Hepatocyte (in vitro differentiated cells): ENCODE measurements at places on chromosomes 6 and 20. TPM values are rescaled to one million over a fixed set of nuclear protein-coding genes. Genes with fewer than 3 reads are reported as not detected.
A peak's percentile ranks its signal among the peaks of the same experiment; 100 is the strongest.

- DNase-seq: no peak
- H3K4me3 ChIP-seq: no peak overlapping the region
- H3K36me3 ChIP-seq: no peaks in the 10 kb centered on the region
- no peak overlapping the region for H3K27ac ChIP-seq
Observed at GRCh38 chr6:3956054-3956453, 106.9 kb downstream of the FAM50B start.

DNA sequence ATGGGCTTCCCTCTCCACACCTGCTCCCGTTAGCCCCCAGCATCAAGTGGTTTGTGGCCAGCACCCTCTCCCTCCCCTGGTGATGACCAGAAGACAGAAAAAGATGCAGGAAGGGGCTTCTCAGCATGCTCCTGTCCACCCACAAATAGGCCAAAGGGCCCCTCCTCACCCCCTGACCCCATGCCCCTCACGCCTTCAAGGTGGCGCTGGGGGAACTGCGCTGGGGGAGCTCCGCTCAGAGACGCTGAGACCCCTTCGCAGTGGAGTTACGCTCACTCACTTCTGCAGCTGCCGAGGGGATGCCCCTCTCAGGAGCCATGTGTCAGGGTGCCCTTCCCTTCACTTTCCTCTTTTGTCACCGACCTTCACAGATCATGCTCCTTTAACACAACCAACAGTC lies 92.0 kb downstream of the PSMB1 start:
- H3K4me1 ChIP-seq: no peaks in the 10 kb centered on the region
- H3K4me3 ChIP-seq: no peak overlapping the region
- no peaks in the 10 kb centered on the region for H3K36me3 ChIP-seq
- DNase-seq: no peak
- H3K27ac ChIP-seq: no peak overlapping the region
- peaks cover 7% of the 10 kb centered on the region for H3K27me3 ChIP-seq

MYMX gene
- polyA plus RNA-seq: 2.0 TPM in 1 of 2 replicates, not detected in the other

DNA sequence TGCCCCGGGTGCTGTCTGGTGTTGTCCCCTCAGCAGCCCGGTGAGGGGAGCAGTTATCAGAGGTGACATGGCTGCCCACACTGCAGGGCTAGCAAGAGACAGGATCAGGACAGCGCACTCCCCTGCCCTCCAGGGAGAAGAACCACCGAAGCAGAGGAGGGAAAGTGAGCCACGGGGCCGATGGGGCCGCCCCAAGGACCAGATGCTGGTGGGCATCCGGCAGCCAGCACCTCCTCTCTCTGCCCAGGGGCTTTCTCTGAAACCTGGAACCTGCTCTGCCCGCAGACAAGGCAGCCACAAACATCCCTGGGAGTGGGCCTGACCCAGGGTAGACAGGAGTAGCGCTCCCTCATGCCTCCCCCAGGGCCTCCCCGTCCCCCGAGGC lies 163.0 kb upstream of the CST7 start:
- no peaks in the 10 kb centered on the region for H3K4me1 ChIP-seq
- no peaks in the 10 kb centered on the region for H3K27me3 ChIP-seq
- no peak overlapping the region for H3K4me3 ChIP-seq
- H3K27ac ChIP-seq: no peak overlapping the region
- no peaks in the 10 kb centered on the region for H3K36me3 ChIP-seq

DNA sequence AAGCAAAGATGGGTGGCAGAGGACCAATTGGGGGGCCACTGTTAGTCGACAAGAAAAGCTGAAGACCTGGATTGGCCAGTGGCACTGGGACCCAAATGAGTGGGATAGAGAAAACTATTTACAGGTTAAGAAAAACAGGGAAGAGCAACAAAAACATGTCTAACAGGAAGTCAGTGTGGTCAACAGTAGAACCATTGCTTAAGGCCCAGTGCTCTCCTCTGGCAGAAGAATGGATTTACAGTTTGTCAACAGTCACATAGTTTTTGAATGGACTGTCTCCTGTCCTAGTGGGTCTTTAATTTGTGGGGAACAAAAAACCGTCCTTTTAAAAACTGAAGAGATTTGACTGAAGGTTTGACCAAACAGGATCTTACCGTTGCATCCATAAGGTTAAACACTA lies 12.1 kb upstream of the WTAP start:
- no peaks in the 10 kb centered on the region for H3K27me3 ChIP-seq
- no peaks in the 10 kb centered on the region for H3K36me3 ChIP-seq
- H3K27ac ChIP-seq: peak overlapping the region; percentile 75
- H3K4me1 ChIP-seq: no peaks in the 10 kb centered on the region
- no peak overlapping the region for H3K4me3 ChIP-seq

- peaks cover 9% of the 10 kb centered on the region for H3K4me1 ChIP-seq
- no peak overlapping the region for H3K4me3 ChIP-seq
- no peaks in the 10 kb centered on the region for H3K27me3 ChIP-seq
- H3K27ac ChIP-seq: no peak overlapping the region
- H3K36me3 ChIP-seq: no peaks in the 10 kb centered on the region
- no peak for DNase-seq
Observed at GRCh38 chr6:20868397-20869096, 334.3 kb downstream of the CDKAL1 start.

RNF182 gene
- 0.40 TPM in 1 of 2 replicates, not detected in the other for polyA plus RNA-seq

- DNase-seq: peak; percentile 86
- no peaks in the 10 kb centered on the region for H3K4me1 ChIP-seq
- no peaks in the 10 kb centered on the region for H3K36me3 ChIP-seq
- H3K4me3 ChIP-seq: peak overlapping the region; percentile 76
Observed at GRCh38 chr6:26571592-26572296, 25.0 kb upstream of the ABT1 start.

BFSP1 gene
- polyA plus RNA-seq: 0.12 and 2.3 TPM in 2 replicates

ZNF391 gene
- polyA plus RNA-seq: 5.4 and 6.9 TPM in 2 replicates

- H3K36me3 ChIP-seq: no peaks in the 10 kb centered on the region
- peak; percentile 33 for DNase-seq
- no peak overlapping the region for H3K4me3 ChIP-seq
- H3K27ac ChIP-seq: no peak overlapping the region
- H3K27me3 ChIP-seq: no peaks in the 10 kb centered on the region
- no peaks in the 10 kb centered on the region for H3K4me1 ChIP-seq
Observed at GRCh38 chr6:11944111-11944510, 68.0 kb upstream of the HIVEP1 start.

TSPYL1 gene
- polyA plus RNA-seq: 24.2 and 32.1 TPM in 2 replicates

- no peaks in the 10 kb centered on the region for H3K27me3 ChIP-seq
- DNase-seq: no peak
- H3K27ac ChIP-seq: no peak overlapping the region
- no peaks in the 10 kb centered on the region for H3K4me1 ChIP-seq
Observed at GRCh38 chr20:37535443-37536132, 7.9 kb upstream of the BLCAP start.

GRCh38 chr20:21352703-21353102 lies 44.6 kb downstream of the NKX2-4 start:
- no peaks in the 10 kb centered on the region for H3K27me3 ChIP-seq
- no peaks in the 10 kb centered on the region for H3K4me1 ChIP-seq
- DNase-seq: no peak
- no peak overlapping the region for H3K27ac ChIP-seq
- no peaks in the 10 kb centered on the region for H3K36me3 ChIP-seq
- no peak overlapping the region for H3K4me3 ChIP-seq

- peak overlapping the region; percentile 74 for H3K27ac ChIP-seq
- peaks cover 13% of the 10 kb centered on the region for H3K4me1 ChIP-seq
- H3K27me3 ChIP-seq: no peaks in the 10 kb centered on the region
Observed at GRCh38 chr6:20653085-20653479, 118.8 kb downstream of the CDKAL1 start.

GRIK2 gene
- polyA plus RNA-seq: 1.6 and 5.8 TPM in 2 replicates

GRCh38 chr6:33840048-33840926 lies 36.5 kb upstream of the MLN start:
- no peaks in the 10 kb centered on the region for H3K36me3 ChIP-seq
- peaks cover 28% of the 10 kb centered on the region for H3K4me1 ChIP-seq
- no peak overlapping the region for H3K4me3 ChIP-seq
- no peaks in the 10 kb centered on the region for H3K27me3 ChIP-seq
- H3K27ac ChIP-seq: peak overlapping the region; percentile 64
